Fibroblast of the aortic adventitia (primary cell): ENCODE measurements at places on chromosomes 7 and 10. TPM values are rescaled to one million over a fixed set of nuclear protein-coding genes. Genes with fewer than 3 reads are reported as not detected.

Gene KNDC1
- under 0.01 and 0.41 TPM in 2 replicates for total RNA-seq

Gene PAPOLB
- 0.18 TPM in 1 of 2 replicates, not detected in the other for total RNA-seq

Gene CALN1
- total RNA-seq, result not detected in 2 replicates

Gene CTAGE6
- 0.90 and 4.5 TPM in 2 replicates for total RNA-seq

Gene CPA5
- 0.09 TPM in 1 of 2 replicates, not detected in the other for total RNA-seq

Gene NPY4R2
- 0.09 TPM in 1 of 2 replicates, not detected in the other for total RNA-seq

Gene CEP55
- total RNA-seq, result 2.7 and 36.9 TPM in 2 replicates

Gene EMX2
- 0.18 and 1.1 TPM in 2 replicates for total RNA-seq

Gene PDLIM1
- total RNA-seq, result 13.5 and 30.0 TPM in 2 replicates

Gene IPMK
- total RNA-seq, result 3.0 and 7.3 TPM in 2 replicates

Gene PPP1R17
- not detected in 2 replicates for total RNA-seq

Gene RELN
- total RNA-seq, result 7.5 and 88.7 TPM in 2 replicates

Gene SLC26A4
- 0.65 and 1.8 TPM in 2 replicates for total RNA-seq

Gene SUN3
- not detected in 2 replicates for total RNA-seq

Gene NAT16
- not detected in 2 replicates for total RNA-seq

Gene CUBN
- 3.4 and 4.2 TPM in 2 replicates for total RNA-seq

Gene ZNF22
- total RNA-seq, result 4.4 and 16.6 TPM in 2 replicates

Gene FKBP9
- total RNA-seq, result 387 and 831 TPM in 2 replicates

Gene MRC1
- total RNA-seq, result 0.08 and 0.09 TPM in 2 replicates

Gene FBXW4
- total RNA-seq, result 27.4 and 35.2 TPM in 2 replicates

Gene SLC18A3
- not detected in 2 replicates for total RNA-seq

Gene NXPH1
- not detected in 2 replicates for total RNA-seq

Gene RHOBTB1
- total RNA-seq, result 15.8 and 27.0 TPM in 2 replicates

Gene ERVW-1
- not detected in 2 replicates for total RNA-seq

Gene VPS26A
- total RNA-seq, result 49.2 and 54.9 TPM in 2 replicates

Gene IMPDH1
- total RNA-seq, result 22.3 and 37.2 TPM in 2 replicates

Gene CCL26
- total RNA-seq, result 0.33 and 1.2 TPM in 2 replicates

Gene GNAT3
- not detected in 2 replicates for total RNA-seq

Gene ACSM6
- not detected in 2 replicates for total RNA-seq

Gene RTKN2
- 0.16 and 11.9 TPM in 2 replicates for total RNA-seq

Gene VWDE
- total RNA-seq, result 0.08 and 0.09 TPM in 2 replicates

Gene SLC13A1
- total RNA-seq, result not detected in 2 replicates

Gene MYL10
- not detected in 2 replicates for total RNA-seq

Gene STOX1
- 0.09 TPM in 1 of 2 replicates, not detected in the other for total RNA-seq

Gene CHST3
- total RNA-seq, result 18.6 and 19.3 TPM in 2 replicates

Gene METTL27
- total RNA-seq, result 6.1 and 10.7 TPM in 2 replicates

Gene SFRP4
- total RNA-seq, result 40.9 and 171 TPM in 2 replicates

Gene ZNF32
- 40.2 and 65.3 TPM in 2 replicates for total RNA-seq

Gene RALA
- 42.7 and 61.5 TPM in 2 replicates for total RNA-seq

Gene OLAH
- total RNA-seq, result not detected in 2 replicates
